ENCODE measurements at places on chromosomes 4 and X. TPM values are rescaled to one million over a fixed set of nuclear protein-coding genes. Genes with fewer than 3 reads are reported as not detected.

DNA sequence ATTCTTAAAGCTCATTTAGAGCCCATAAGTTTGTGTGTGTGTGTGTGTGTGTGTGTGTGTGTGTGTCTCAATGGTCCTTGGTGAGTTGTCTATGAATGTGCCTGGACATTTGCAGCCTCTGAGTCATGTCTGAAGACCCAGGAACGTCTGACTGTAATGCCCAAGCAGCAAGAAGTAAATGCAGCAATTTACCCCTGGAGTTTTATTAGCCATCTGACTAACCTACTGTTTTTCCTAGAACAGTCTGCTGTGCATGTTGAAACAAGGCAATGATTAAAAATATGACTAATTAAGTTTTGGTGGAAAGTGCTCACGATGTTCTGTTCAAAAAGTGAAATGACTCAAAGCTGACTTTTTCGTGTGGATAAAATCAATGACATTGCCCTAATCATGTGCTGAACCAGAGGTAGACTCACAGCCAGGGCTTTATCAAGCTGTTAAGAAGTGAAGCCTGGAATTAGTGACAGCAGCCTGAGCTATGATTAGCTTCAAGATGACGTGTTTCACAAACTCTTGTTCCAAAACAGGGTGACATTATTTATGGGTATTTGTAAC, 201.6 kb downstream of the CPE start:
- no peak for DNase-seq

- no peak for DNase-seq
Measured at GRCh38 chr4:100804576-100805360, 286.9 kb upstream of the EMCN start.

GRCh38 chr4:10011885-10012284, 9.4 kb downstream of the SLC2A9 start:
- DNase-seq = no peak

The HSFX2 gene
- not detected for total RNA-seq

The PRRG1 gene
- 8.3 TPM for total RNA-seq

- no peak for DNase-seq
Measured at GRCh38 chr4:183600189-183600685, 58.7 kb downstream of the RWDD4 start.

DNA sequence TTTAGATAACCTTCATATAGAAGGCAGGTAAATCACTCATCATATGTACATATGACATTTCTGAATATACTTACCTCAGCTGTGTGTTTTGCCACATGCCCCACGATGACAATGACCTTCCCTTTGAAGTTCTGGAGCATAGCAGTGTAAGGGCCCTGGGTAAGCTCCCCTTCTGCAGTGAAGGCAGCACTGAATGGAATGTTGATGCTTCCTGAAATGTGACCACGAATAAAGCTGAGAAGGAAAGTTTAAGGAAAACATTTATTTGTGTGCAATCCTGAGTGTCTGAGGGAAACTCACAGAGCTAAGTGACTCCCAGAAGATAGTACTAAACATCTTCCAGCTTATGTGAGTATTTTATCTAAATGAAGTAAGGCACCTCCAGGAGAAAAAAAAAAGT, 200.1 kb downstream of the NPNT start:
- no peak for DNase-seq

DNA sequence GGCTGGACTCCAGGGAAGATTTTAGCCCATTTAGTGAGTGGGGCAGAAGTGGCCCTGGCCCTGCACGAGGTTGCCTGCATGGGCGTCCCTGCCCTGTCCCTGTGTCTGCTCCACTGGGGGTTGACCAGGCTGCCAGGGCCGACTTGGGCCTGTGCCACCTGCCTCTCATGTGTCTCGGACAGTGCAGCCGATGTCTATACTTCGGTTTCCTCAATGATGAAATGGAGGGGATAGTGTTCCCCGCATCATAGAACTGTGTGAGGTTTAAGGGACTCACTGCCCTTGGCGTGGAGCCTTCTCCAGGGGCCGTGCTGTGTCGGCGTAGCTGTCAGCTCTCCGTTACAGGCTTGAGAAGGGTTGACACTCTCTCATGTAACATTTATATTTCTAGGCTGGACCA, 27.0 kb upstream of the MSANTD1 start:
- DNase-seq = no peak

The LRIT3 gene
- 0.33 TPM for total RNA-seq

DNA sequence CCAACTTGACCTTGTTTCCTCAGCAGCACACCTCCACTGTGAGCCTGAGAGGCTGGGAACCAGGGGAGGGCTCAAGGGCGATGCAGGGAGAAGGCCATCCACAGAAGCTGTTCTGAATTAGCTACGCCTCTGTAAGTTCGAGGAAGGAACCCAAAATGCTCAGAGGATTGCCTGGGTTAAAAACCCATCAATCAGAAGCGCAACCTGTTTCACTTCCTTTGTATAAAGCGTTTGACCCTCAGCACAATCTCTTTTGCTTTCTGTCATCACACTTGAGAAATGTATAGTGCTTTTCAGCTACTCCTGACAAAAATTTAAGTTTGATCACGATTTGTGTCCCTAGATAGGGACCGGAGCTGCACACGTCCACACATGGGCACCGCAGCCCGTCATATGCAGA, 48.0 kb upstream of the MAP3K15 start:
- DNase-seq = no peak

Data from sigmoid colon (tissue), 7 donors.